Immature natural killer cell (primary cell): ENCODE measurements at places on chromosomes 11 and 22.

- H3K27ac ChIP-seq, result peak within 1 kb of the TSS; percentile 97
- peaks cover 11% of the 10 kb centered on the region for H3K27me3 ChIP-seq
- DNase-seq, result peak; percentile 95
- peaks cover 20% of the 10 kb centered on the region for H3K36me3 ChIP-seq
- H3K4me3 ChIP-seq, result peak within 1 kb of the TSS; percentile 90
- H3K4me1 ChIP-seq, result peaks cover 41% of the 10 kb centered on the region
Observed at GRCh38 chr11:14499560-14500180, at the start of gene COPB1. Gene COPB1 (minus strand): TSS chr11:14499811. CDS start chr11:14498928, 883 bp downstream.

DNA sequence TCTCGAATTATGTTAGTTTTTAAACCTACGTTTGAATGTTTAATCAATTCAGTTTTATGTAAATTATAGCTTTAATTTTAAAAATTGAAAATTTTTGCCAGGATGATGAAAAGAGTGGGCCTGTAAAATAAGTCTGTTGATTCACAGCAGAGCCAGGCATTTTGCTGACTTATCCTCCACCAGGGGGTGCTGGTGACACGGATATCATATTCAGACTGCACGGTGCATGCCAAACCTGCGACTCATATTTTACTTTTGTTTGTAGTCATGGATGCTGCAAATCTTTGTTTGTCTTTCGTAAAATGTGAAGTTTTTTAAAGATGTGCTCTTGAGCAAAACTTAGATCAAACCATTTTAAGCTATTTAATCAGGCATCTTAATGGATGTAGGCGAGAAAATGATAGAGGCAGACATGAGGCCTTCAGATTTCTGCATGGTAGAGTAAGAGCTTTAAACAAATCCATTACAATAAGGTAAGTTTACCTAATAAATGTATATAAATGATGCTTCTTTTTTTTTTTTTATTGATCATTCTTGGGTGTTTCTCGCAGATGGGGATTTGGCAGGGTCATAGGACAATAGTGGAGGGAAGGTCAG, 3.6 kb upstream of the OR8B3 start:
- DNase-seq, result no peak
- no peaks in the 10 kb centered on the region for H3K36me3 ChIP-seq
- H3K27me3 ChIP-seq, result no peaks in the 10 kb centered on the region

GRCh38 chr11:10125522-10126133, 168.4 kb downstream of the SBF2 start:
- H3K36me3 ChIP-seq, result peaks cover 3% of the 10 kb centered on the region
- no peak overlapping the region for H3K27ac ChIP-seq
- no peak overlapping the region for H3K4me3 ChIP-seq
- H3K4me1 ChIP-seq, result peaks cover 5% of the 10 kb centered on the region
- DNase-seq, result no peak

DNA sequence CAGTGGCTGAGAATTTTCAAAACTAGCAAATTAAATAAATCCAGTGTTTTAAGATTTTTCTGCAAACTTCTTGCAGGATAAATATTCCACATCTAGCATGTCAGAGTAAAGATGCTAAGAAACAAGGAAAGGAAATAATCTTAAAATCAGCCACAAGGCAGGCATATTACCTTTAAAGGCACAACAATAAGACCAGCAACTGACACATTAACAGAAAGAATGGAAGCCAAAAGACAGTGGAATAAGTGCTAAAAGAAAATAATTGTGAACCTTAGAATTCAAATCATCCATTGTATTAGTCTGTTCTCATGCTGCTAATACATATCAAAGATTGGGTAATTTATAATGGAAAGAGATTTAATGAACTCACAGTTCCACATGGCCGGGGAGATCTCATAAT, 132.4 kb downstream of the FAR1 start:
- H3K4me3 ChIP-seq, result no peak overlapping the region
- no peak overlapping the region for H3K27ac ChIP-seq
- DNase-seq, result no peak
- peaks cover 4% of the 10 kb centered on the region for H3K36me3 ChIP-seq
- H3K27me3 ChIP-seq, result peaks cover 4% of the 10 kb centered on the region
- no peaks in the 10 kb centered on the region for H3K4me1 ChIP-seq

DNA sequence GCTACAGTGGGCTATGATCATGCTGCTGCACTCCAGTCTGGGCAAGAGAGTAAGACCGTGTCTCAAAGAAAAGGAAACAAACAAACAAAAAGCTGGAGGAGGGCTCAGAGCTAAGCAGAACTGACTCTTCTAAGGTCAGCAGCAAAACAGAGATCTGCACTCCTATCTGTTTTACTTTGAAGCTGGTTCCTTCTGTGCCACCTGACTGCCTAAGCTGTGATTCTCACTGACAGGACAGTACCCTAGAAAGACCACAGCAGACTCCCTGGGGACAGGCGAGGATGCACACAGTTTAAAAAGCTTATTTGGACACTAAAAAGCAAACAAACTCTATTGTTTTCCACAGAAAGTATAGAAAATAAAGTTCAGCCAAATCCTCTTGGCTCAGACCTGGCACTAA, 30.5 kb downstream of the NEFH start:
- H3K36me3 ChIP-seq, result peaks cover 37% of the 10 kb centered on the region
- no peak for DNase-seq
- peaks cover 2% of the 10 kb centered on the region for H3K27me3 ChIP-seq
- H3K4me1 ChIP-seq, result no peaks in the 10 kb centered on the region

GRCh38 chr11:131614631-131615030, 244.2 kb downstream of the NTM start:
- no peak overlapping the region for H3K4me3 ChIP-seq
- no peaks in the 10 kb centered on the region for H3K4me1 ChIP-seq
- DNase-seq, result no peak
- no peak overlapping the region for H3K27ac ChIP-seq
- no peaks in the 10 kb centered on the region for H3K27me3 ChIP-seq

DNA sequence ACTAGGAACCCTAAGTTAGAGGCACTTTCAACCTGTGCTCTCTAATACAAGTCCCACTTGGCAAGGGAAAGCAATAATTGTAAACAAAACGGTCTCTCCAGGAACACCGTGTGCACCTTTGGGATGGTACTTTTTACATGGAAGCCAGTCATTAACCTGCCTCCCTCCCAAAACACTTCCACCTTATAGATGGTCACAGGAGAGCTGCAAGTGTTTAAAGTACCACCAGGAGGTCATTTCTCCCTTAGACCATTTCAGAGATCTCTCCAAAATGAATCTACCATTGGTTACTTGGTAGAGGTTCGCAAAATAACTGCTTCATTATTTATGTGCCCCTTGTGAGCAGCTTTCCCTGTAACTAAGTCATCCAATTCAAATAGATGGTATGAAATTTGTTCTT, 375.3 kb downstream of the DYNC2H1 start:
- H3K27ac ChIP-seq, result no peak overlapping the region
- no peak overlapping the region for H3K4me3 ChIP-seq
- no peaks in the 10 kb centered on the region for H3K4me1 ChIP-seq
- no peaks in the 10 kb centered on the region for H3K27me3 ChIP-seq
- H3K36me3 ChIP-seq, result no peaks in the 10 kb centered on the region

- H3K4me3 ChIP-seq, result no peak overlapping the region
- no peak for DNase-seq
- H3K27ac ChIP-seq, result no peak overlapping the region
- peaks cover 9% of the 10 kb centered on the region for H3K27me3 ChIP-seq
- H3K36me3 ChIP-seq, result no peaks in the 10 kb centered on the region
Observed at GRCh38 chr11:9076661-9077060, 14.7 kb downstream of the SCUBE2 start.

DNA sequence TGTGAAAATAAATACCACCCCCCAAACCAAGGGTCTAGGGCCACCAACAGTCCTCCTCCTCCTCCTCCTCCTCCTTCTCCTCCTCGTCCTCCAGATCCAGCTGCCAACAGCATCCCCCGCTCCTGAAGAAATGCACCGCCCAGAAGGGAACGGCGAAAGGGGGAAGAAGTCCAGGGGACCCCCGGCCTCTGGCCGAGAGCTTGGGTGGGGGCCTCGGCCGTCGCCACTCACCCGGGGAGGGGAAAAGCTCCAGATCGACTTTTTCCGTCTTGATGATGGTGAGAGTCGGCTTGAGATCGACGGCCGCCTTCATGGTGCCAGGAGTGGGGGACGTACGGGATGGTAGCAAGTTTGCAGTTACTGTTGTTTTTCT, 65.7 kb downstream of the ETS1 start:
- H3K27ac ChIP-seq, result peak overlapping the region; percentile 94
- DNase-seq, result no peak
- H3K27me3 ChIP-seq, result peaks cover 34% of the 10 kb centered on the region
- H3K4me3 ChIP-seq, result peak overlapping the region; percentile 96
- H3K4me1 ChIP-seq, result peaks cover 68% of the 10 kb centered on the region
- peaks cover 37% of the 10 kb centered on the region for H3K36me3 ChIP-seq

DNA sequence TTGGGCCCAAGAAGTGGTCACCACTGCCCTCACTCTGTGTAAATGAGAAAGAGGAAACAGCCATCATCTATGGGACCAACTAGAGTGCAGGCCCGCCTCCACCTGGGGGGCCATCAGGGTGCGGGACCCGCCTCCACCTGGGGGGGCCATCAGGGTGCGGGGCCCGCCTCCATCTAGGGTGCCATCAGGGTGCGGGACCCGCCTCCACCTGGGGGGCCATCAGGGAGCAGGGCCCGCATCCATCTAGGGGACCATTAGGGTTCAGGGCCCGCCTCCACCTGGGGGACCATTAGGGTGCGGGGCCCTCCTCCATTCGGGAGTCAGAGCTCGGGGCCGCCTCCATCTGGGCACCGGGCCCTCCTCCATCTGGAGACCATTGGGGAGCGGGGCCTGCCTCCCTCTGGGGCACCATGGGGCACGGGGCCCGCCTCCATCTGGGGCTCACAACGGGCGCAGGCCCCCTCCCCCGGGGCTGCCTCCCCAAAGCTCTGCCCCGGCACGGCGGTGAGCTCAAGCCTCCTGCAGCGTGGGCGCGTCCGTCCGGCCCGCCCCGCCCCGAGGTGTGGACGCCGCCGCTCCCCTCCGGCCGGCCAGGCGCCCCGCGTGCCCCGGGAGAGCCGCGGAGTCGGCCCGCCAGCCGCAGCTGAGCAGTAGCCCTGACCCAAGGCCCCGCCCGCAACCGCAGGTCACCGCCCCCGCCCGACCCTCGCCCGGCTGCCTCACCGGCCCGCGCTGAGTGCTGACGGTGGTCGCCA, 512 bp downstream of the TOLLIP start:
- peak overlapping the region; percentile 60 for H3K27ac ChIP-seq
- H3K4me3 ChIP-seq, result peak overlapping the region; percentile 85
- H3K4me1 ChIP-seq, result peaks cover 49% of the 10 kb centered on the region
- no peaks in the 10 kb centered on the region for H3K36me3 ChIP-seq

DNA sequence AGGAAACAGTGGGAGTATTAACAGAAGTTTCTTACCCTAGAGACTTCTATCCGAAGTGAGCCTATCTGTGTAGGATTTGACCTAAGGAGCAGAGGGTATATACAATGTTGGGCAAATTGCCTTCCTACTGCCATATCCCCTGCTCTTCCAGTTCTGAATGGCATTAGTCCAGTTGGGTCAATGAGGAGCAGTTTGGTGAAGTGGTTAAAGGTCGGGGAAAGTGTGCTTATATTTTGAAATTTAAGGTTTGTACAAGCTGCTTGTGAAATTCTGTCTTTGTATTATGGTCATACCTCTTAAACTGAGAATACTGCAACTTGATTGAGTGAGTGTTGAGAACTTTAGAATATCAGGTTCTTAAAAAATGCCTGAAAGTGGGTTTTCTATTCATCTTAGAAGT, 1.7 kb downstream of the EI24 start:
- peak overlapping the region; percentile 30 for H3K27ac ChIP-seq
- no peaks in the 10 kb centered on the region for H3K27me3 ChIP-seq
- peaks cover 24% of the 10 kb centered on the region for H3K36me3 ChIP-seq
- peak overlapping the region; percentile 88 for H3K4me3 ChIP-seq
- H3K4me1 ChIP-seq, result peaks cover 19% of the 10 kb centered on the region

- H3K4me1 ChIP-seq, result peaks cover 7% of the 10 kb centered on the region
- H3K27me3 ChIP-seq, result peaks cover 19% of the 10 kb centered on the region
- H3K27ac ChIP-seq, result no peak overlapping the region
- no peaks in the 10 kb centered on the region for H3K36me3 ChIP-seq
- H3K4me3 ChIP-seq, result no peak overlapping the region
Observed at GRCh38 chr11:2149460-2149859, 10.3 kb upstream of the IGF2 start.

- no peak for DNase-seq
- no peaks in the 10 kb centered on the region for H3K36me3 ChIP-seq
- H3K4me1 ChIP-seq, result no peaks in the 10 kb centered on the region
- no peaks in the 10 kb centered on the region for H3K27me3 ChIP-seq
Observed at GRCh38 chr11:105719073-105719822, 109.4 kb downstream of the GRIA4 start.

DNA sequence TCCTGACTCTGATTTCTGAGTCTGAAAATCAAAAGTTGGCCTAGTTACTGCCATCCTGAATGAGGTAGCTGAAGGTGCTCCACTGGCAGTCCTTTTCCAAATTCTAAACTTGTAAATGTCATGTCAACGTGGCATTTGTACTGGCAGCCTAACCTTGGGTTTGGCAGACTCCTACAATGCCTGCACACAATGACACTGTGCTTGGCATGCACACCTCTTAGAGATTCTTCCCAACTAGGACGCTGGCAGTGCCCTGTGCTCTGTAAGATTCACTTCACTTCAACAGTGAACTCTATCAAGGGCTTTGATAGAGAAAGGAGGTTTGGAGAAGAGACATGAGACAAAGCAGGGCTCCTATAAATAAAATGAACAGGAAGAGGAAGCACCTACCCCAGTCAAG, 21.9 kb upstream of the PPP2R1B start:
- no peaks in the 10 kb centered on the region for H3K4me1 ChIP-seq
- H3K27me3 ChIP-seq, result no peaks in the 10 kb centered on the region
- H3K27ac ChIP-seq, result no peak overlapping the region
- DNase-seq, result no peak

- no peak for DNase-seq
- peaks cover 12% of the 10 kb centered on the region for H3K4me1 ChIP-seq
- H3K36me3 ChIP-seq, result no peaks in the 10 kb centered on the region
- no peak overlapping the region for H3K27ac ChIP-seq
- no peak overlapping the region for H3K4me3 ChIP-seq
- H3K27me3 ChIP-seq, result no peaks in the 10 kb centered on the region
Observed at GRCh38 chr22:17950651-17951214, 73.6 kb downstream of the MICAL3 start.

GRCh38 chr11:77053217-77054015, 13.4 kb upstream of the CAPN5 start:
- H3K27ac ChIP-seq, result no peak overlapping the region
- no peak for DNase-seq
- no peaks in the 10 kb centered on the region for H3K4me1 ChIP-seq
- H3K36me3 ChIP-seq, result no peaks in the 10 kb centered on the region
- H3K4me3 ChIP-seq, result no peak overlapping the region
- H3K27me3 ChIP-seq, result peaks cover 5% of the 10 kb centered on the region
